Glomerular endothelial cell (primary cell): ENCODE measurements at places on chromosomes 16 and 17.

DNA sequence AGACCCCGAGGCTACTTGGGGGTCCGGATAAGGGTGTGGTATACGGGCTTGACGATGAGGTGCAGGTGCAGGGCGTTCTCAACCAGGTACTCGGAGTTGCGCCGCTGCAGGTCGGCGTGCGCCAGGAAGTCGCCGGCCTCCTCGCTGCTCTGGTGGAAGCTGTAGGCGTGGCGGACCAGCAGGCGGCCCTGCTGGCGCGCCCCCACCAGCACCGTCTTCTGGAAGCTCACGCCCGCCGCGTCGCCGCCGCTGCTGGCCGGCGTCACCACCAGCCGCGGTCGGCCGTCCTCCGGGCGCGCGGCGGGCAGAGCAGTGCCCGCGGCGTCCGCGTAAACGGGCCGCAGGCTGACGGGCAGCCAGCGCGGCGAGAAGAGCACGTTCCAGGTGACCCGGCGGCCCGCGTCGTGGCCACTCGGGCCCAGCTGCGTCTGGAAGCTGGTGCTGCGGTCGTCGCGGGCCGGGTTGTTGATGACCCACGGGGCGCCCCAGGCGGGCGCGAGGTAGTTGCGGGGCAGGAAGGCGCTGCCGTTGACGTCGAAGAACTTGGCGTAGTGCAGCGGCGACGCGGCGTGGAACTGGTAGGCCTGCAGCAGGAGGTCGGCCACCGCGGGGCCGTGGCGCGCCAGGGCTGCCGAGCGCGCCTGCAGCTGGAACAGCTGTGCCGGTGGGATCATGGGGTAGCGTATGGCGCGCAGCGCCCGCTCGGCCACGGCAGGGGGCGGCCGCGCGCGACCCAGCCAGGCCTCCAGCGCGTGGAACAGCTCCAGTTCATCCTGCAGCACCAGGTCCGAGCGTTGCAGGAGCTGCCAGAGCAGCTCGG lies 4.8 kb downstream of the BTBD17 start:
- no peak for DNase-seq

GRCh38 chr17:64728041-64728695 lies 66.1 kb upstream of the SMURF2 start:
- no peak for DNase-seq

DNA sequence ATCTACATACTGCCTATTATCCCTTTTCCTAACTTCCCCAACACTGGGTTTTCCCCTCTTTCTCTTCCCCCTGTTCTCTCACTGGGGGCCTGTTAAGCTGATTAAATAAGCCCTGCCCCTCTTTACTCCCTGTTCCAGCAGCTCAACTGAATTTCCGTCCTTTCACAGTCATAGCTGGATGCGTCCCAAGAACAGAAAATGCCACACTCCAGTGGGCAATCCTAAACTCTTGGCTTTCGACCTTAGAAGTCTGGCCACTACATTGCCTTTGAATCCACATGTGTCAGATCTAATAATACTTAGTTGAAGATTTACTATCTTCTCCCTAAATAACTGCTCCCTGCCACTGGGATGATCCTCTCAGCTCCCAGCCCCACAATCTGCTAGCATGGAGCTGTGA lies 34.5 kb downstream of the KCNJ16 start:
- no peak for DNase-seq

GRCh38 chr17:3964203-3965117 lies at the start of gene ATP2A3:
Gene ATP2A3, minus strand, starts transcription at chr17:3964437. Its CDS starts 146 bp downstream, at chr17:3964291.
- no peak for DNase-seq

- DNase-seq: peak; percentile 61
Observed at GRCh38 chr17:6507535-6507934, 48.8 kb downstream of the PITPNM3 start.
